Activated naive CD4-positive, alpha-beta T cell treated with anti-CD3 and anti-CD28 coated beads for 36 hours (primary cell): ENCODE measurements at places on chromosomes 16 and 17.

- no peak for DNase-seq
Observed at GRCh38 chr16:13829697-13830299, 90.2 kb upstream of the ERCC4 start.

DNA sequence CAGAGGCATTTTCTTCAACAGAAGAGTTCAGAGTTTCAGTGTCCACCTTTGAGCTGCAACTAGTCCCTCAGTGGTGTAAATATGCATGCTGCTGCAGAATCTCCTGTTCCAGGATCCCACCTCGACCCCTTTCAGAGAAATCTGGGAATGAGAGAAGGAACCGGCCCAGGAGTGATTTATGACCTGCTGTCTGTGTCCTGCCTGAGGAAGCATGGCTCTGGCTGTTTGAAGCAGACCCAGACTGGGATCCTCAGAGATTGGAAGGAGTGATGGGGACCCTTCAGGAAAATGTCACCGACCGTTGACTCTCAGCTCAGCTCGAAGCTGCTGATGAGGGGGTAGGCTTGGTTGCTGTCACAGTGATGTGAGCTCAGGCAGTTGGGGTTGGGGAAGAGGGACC, 8.4 kb upstream of the MAF start:
- DNase-seq = no peak

DNA sequence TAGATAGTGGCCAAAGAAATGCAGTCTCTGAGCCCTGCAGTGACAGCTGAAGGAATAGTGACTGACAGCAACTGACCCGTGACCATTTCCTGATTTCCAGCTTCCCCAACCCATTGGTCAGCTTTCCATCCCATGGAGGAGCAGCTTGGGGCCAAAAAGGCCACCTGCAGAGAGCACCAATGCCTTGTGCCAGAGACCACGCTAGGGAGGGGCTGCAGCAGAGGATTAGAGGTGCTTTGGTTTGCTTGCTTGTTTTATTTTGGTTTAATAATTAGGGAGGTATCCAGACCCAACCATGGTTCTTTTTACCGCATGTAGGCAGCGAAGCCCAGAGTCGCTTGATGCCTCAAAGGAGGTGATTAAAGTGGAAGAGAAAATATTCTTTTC, 61.3 kb upstream of the SIAH1 start:
- DNase-seq = no peak

GRCh38 chr16:50335196-50335958, 33.4 kb downstream of the BRD7 start:
- DNase-seq = peak; percentile 73

GRCh38 chr17:67746704-67747571, 29.2 kb downstream of the NOL11 start:
- DNase-seq = no peak

GRCh38 chr16:59913666-59914065, 1179.5 kb upstream of the GOT2 start:
- no peak for DNase-seq

- peak; percentile 64 for DNase-seq
Observed at GRCh38 chr17:21125862-21126261, 902 bp upstream of the DHRS7B start.

DNA sequence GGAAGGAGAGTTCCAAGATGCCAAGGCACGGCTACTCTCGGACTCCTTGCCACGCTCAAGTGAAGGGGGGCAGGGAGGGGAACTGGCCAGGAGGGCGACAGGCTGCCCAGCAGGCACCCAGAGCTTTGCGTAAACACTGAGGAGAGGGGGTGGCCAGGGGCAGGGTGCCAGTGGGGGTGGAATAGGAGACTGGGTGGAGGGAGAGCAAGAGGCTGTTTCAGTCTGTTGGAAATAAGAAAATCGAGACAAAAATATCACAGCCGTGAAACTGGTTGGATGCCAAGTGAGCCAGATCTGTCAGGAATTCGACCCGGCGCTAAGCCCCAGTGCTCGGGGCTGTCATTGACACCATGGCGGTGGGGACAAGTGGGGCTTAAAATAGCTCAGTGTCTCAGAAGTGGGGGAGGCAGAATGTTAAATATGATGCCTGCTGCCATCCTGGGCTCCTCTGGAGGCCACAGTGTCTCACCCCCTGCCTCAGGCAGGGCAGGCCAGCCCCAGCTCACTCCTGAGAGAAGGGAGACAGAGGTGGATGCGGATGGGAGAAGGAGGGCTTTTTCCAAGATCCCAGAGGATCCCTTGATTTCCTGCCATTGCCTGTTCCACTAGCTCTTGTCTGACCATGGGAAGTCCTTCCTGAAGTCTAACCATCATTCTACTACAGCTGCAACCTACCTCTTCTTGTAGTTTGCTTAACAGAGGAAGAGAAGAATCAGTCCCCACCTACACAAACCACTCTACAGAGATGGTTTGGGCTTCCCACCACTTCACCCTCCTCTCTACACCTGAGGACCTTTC, 9.5 kb downstream of the PNMT start:
- no peak for DNase-seq

DNA sequence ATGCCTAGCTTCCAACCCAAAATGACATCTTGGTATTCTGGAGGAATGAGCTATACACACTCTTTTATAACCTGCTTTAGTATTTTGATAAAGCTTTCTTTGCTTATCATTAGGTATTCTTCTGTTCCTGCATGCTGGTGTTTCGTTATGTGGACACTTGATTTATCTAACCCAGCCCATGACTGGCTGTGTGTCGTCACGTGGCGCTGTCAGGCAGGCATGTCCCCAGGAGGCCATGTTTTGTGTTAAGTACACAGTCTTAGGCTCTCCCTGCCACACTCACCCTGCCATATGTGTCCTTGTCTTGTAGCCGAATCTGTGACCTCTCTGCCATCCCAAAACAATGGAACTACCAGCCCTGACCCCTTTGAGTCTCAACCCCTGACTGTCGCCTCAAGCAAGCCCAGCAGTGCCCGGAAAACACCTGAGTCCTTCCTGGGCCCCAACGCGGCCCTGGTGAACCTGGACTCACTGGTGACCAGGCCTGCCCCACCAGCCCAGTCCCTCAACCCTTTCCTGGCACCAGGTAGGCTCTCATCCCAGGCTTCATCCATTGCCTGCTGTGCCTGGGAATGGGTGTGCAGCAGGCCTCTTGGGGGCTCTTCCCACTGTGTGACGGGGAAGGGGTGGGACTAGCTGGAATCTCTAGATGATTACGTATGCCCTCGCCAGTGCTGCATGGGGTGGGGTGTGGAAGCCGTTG, 30.8 kb downstream of the B9D1 start:
- no peak for DNase-seq

DNA sequence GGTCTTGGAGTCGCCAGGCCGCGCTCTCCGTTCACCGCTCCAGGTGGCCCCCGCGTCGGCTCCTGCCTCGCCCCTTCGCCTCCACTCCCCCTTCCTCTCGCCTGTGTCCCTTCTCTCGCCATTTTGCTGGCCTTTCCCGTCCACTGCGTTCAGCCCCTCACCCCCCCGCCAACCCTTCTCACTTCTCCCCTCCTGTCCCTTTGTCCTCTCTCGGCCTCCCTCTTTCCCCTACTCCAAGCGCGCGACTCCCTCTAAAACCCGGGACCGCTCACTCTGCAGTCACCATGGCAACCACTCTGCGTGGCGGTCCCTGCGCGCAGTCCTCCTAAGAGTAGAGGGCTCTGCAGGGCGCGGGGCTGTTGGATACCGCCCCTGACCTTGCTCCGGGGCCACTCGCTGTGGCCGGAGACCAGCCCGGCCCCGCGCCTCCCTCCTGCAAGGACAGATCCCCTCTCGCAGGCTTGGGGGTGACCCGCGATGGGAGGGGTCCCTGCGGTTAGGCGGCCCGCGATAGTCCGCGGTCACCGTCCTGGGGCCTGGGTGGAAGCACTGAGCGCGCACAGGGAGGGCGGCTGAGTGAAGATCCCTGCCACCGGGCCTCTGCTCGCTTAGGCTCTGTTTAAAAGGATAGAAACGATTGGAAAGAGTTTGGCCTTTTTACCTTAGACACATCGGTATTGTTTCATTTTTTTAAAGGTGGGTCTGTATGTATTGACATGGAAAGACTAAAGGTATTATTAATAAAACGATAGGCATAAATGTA, 454 bp downstream of the CCDC40 start:
- peak; percentile 18 for DNase-seq

GRCh38 chr17:51608251-51608933, 348.0 kb downstream of the UTP18 start:
- DNase-seq = no peak

DNA sequence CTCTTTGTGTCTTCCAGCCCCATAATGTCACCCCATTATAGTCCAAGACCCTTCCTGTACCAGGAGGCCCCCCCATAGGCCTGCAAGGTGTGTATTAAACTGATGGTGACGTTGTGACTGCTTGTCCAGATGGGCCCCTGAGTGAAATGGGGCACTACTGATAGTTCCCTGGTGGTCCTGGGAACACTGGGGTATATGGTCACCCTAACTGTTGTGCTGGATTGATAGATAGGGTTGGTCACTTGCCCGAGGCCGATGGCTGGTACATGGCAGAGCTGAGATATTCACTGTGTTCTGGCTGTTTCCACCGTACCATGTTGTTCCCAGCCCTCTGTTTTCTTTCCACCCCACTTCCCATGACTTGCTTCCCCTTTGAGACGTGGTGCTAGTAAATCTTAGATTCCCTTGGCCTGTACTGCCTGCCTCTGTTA, 4.3 kb downstream of the CNP start:
- no peak for DNase-seq

- DNase-seq = no peak
Observed at GRCh38 chr16:9348912-9349311, 257.5 kb downstream of the HAPSTR1 start.

DNA sequence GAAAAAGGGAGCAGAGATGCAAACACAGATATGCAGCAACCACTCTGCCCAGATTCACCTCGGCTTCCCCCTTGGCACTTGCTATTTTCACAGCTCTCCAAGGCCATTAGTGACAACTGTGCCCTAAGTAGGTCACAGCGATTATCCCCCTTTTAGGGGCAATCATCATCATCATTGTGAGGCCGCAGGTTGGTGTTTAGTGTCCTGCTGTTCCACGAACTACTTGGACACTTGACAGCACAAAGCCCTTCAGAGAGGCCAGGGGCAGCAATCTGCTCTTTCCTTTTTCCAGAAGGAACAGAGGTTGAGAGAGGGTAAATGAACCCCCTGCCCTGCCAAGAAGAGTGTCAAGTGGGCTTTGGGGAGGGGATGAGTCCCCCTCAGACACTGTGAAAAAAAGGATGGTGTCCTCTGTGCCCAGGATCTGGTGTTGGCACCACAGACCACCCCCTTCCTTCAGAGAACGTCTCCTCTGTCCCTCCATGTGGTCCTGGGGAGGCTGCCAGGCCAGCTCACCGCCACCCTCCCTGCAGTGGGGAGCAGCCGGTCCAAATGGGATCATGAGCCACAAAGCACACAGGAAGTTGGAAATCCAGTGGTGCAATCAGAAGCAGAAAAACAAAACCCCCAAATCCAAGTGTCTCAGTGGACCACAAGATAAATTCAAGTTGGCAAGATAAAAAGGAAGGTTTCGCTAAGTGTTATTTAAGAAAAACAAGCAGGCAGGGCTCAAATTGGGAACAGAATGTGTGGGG, 78.4 kb upstream of the MED9 start:
- no peak for DNase-seq

DNA sequence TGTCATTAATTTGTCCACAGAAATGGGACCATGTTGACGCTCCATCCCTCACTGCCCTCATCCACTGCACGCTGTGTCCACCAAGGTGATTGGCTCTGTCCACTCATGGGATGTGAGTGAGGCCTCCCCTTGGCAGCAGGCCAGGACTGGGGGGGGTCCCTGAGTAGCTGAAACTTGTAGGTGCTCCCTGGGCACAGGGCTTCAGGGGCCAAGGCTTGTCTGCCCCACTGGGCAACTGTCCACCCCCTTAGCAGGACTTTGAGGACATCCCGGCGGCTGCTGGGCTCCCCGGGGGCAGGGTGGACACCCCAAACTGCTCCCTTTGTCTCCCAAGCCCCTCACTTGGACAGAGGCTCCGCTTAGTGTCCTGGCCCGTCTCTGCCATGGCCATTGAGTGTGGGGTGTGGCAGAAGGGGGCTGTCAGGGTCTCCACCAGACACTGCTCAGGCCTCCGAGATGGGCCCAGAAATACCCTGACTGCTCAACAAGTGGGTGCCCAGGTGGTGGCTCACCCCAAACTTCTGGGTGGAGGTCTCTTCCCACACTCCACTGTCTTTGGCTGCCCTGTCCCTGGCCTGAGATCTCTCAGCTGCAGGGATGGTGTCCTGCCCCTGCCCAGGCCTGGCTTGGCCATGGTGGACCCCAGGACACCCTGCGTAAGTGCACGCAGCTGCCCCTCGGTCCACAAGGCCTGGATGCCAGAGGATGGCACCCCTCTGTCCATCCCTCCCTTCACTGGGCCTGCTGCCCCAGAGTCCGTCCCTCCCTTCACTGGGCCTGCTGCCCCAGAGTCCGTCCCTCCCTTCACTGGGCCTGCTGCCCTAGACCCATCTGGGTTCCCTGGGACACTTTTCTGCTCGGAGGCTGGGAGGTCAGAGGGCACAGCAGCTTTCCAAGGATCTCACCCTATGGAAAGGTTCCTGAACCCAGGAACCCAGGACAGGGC, 2.9 kb upstream of the RAB40C start:
- DNase-seq = no peak

GRCh38 chr17:45319239-45319703, 2.5 kb upstream of the MAP3K14 start:
- peak; percentile 41 for DNase-seq

GRCh38 chr17:10268005-10268404, 69.6 kb upstream of the GAS7 start:
- no peak for DNase-seq

- DNase-seq = no peak
Observed at GRCh38 chr17:28892024-28892423, 5.5 kb downstream of the FLOT2 start.

- DNase-seq = no peak
Observed at GRCh38 chr16:10906914-10907756, 30.1 kb downstream of the CIITA start.
